ENCODE measurements at places on chromosomes 6 and 20.

DNA sequence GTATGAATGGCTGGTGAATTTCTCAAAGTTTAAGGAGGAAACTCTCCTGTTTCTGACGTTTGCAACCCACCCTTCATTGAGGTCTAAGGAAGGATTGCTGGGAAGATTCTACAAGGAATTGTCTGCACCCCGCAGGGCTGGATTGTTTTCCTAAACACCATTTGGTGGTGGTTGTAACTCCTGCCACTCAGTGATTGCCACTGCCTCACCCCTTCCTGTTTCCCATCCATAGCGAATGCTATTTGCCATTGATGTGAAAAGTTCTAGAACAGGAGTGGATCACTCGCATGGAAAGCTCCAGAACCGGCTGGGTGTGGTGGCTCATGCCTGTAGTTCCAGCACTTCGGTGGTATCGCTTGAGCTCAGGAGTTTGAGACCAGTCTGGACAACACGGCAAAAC lies 8.7 kb upstream of the DSP start:
- no peak for DNase-seq

GRCh38 chr20:48858075-48858790 lies 30.4 kb upstream of the PREX1 start:
- no peak for DNase-seq

GRCh38 chr6:34549026-34549803 lies 6.9 kb downstream of the SPDEF start:
- no peak for DNase-seq

DNA sequence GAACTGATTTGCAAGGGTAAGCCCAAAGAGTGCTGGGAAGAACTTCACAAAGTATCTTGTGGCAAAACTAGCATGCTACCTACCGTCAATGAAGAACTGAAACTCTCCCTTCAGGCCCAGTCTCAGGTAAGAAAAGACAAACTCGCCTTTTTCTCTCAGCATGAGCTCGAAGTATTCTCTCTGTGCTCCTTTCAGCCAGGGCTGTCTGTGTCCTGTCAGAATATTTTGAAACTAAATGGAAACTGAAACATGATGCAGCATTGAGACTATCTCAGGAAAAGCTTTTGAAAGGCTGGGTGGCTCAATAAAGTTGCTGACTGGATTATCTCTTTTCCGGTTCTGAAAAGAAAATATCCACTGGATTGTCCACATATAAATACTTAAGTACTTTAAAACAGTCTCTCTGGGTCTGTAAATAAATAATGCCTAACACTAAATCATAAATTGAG lies 696 bp downstream of the CALHM5 start:
- peak; percentile 18 for DNase-seq

DNA sequence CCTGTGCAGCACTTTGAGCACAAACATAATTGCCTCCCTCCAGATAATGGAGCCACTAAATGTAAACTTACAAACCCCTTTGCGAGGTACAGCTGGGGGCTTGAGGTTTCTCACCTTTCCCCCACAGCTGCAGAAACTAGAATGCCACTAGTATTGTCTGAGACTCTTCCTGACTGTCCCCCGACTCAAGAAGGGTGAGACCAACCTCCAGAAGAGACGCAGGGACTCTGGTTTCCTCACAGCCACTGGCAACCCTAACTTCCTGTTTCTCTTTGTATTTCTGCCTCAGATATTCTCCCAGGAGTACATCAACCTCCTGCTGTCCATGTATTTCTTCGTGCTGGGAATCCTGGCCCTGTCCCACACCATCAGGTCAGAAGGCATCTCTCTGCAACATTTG lies 23.6 kb downstream of the HM13 start:
- no peak for DNase-seq

- no peak for DNase-seq
Observed at GRCh38 chr6:86526238-86526637, 411.1 kb upstream of the HTR1E start.
